Colonic mucosa (tissue), 4 donors: ENCODE measurements at places on chromosomes 4 and X. TPM values are rescaled to one million over a fixed set of nuclear protein-coding genes. Genes with fewer than 3 reads are reported as not detected.

GRCh38 chr4:41134581-41134980, 79.8 kb downstream of the APBB2 start:
- peaks cover 10% of the 10 kb centered on the region for H3K4me1 ChIP-seq
- H3K4me3 ChIP-seq: no peak overlapping the region
- H3K27me3 ChIP-seq: no peaks in the 10 kb centered on the region
- H3K36me3 ChIP-seq: no peaks in the 10 kb centered on the region
- DNase-seq: no peak
- H3K27ac ChIP-seq: no peak overlapping the region

- no peak overlapping the region for H3K27ac ChIP-seq
- H3K27me3 ChIP-seq: no peaks in the 10 kb centered on the region
- DNase-seq: no peak
- no peaks in the 10 kb centered on the region for H3K36me3 ChIP-seq
- no peaks in the 10 kb centered on the region for H3K4me1 ChIP-seq
These were observed 27.3 kb downstream of the DDX60 start for GRCh38 chr4:168291242-168291641.

DNA sequence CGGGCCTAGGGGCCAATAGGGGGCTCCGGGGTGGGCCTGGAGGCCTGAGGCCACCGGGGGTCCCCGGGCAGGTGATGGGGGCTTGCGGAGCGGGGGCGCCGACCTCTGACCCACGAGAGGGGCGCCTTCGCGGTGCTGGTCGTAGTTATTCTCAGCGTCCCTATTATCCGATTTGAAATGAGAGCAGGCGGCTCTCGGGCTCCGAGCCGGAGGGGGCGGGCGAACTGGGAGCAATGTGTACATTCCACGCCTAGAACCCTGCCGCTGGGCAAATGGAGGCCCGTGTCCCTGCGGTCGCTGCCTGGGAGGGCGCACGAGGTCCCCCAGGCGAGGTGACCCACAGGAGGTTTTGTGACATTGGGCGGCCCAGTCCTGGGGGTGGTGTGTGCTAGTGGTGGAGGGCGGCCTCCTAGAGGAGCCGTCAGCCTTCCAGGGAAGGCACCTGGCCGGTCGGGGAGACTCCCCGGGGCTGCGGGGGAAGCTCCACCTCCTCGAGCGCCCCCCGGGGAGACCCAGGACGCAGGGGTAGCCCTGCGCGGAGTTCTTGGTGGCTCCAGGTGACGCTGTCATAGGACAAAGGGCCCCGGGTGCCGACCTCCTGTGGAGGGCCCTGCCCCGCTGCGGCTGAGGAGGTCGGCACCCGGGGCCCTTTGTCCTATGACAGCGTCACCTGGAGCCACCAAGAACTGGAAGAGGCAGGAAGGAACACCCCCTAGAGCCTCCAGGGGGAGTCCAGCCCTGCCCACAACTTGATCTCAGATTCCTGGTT, 102.6 kb upstream of the PRKX start:
- no peaks in the 10 kb centered on the region for H3K36me3 ChIP-seq
- peaks cover 4% of the 10 kb centered on the region for H3K4me1 ChIP-seq
- peak overlapping the region; percentile 88 for H3K4me3 ChIP-seq
- peak; percentile 71 for DNase-seq
- peak overlapping the region; percentile 98 for H3K27ac ChIP-seq

GRCh38 chrX:38154818-38155217, 65.9 kb downstream of the SRPX start:
- H3K4me1 ChIP-seq: no peaks in the 10 kb centered on the region
- no peaks in the 10 kb centered on the region for H3K36me3 ChIP-seq
- H3K4me3 ChIP-seq: no peak overlapping the region
- no peaks in the 10 kb centered on the region for H3K27me3 ChIP-seq

DNA sequence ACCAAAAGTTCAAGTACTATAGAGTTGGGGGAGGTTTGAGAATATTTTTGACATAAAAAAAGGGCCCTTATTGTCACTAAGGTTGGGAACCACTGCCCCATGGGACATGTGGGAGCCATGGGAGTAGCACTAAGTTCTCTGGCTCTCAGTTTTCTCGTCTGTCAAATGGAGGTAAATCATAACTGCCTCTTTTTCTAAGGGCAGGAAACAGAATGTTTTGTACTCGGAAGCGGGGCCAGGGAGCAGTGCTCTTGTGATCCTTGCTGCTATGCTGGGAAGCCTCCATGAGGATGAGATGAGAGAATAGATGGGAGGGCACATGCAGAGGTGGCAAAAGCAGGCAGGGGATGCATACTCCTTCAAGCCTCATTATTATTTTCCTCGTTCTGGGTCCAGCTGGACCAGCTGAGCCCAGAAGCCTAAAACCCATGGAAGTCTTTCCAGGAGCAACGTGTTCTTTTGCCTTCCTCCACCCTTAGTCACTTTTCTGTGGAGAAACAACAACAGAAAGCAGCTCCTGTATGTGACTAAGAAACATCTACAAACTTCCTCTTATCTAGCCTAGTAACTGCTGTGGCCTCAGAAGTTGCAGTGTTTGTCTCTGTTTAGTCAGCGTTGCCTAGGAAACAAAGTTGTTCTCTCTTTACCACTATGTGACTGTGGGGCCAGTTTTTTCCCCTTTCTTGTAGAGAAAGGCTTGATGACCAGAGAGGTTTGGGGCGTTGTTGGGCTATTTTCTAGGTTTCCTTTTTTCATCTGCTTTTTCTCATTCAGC, 64.8 kb downstream of the TSC22D3 start:
- H3K36me3 ChIP-seq: no peaks in the 10 kb centered on the region
- H3K27ac ChIP-seq: peak overlapping the region; percentile 53
- H3K27me3 ChIP-seq: no peaks in the 10 kb centered on the region
- H3K4me1 ChIP-seq: peaks cover 5% of the 10 kb centered on the region
- no peak for DNase-seq

DNA sequence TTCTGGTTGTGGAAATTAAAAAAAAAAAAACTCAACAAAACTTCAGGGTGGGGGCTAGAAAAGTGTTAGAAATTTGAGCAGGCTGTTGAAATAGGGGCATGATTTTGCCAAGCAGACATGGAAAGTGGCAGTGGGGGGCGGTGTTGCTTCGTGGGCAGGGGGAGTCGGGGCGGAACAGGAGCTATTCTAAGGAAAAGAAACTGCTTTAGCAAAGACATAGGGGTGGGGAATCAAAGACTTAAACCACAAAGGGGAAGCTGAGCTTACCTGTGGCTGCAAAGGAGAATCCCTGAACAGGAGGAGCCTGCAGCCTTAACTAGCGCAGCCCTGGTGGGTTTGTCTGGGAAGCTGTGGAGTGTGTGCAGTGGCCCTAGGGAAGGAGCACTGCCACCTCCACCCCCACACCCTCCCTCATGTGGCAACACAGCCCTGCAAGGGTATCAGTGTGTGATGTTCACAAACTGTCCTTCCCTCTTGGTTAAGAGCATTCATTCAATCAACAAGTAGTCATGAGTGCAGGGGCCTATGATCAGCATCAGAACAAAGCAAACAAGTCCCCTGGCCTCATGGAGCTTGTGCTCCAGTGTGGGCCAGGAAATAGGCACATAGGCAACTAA, 20.5 kb downstream of the SEL1L3 start:
- H3K36me3 ChIP-seq: peaks cover 6% of the 10 kb centered on the region
- no peak for DNase-seq
- peaks cover 4% of the 10 kb centered on the region for H3K4me1 ChIP-seq
- H3K27me3 ChIP-seq: no peaks in the 10 kb centered on the region

- no peaks in the 10 kb centered on the region for H3K36me3 ChIP-seq
- no peaks in the 10 kb centered on the region for H3K27me3 ChIP-seq
- DNase-seq: no peak
- H3K4me1 ChIP-seq: no peaks in the 10 kb centered on the region
These were observed 186.7 kb upstream of the WDFY3 start for GRCh38 chr4:85153221-85153620.

GRCh38 chr4:43456383-43456782, 563.9 kb downstream of the GRXCR1 start:
- no peak overlapping the region for H3K27ac ChIP-seq
- no peaks in the 10 kb centered on the region for H3K27me3 ChIP-seq
- H3K36me3 ChIP-seq: no peaks in the 10 kb centered on the region

DNA sequence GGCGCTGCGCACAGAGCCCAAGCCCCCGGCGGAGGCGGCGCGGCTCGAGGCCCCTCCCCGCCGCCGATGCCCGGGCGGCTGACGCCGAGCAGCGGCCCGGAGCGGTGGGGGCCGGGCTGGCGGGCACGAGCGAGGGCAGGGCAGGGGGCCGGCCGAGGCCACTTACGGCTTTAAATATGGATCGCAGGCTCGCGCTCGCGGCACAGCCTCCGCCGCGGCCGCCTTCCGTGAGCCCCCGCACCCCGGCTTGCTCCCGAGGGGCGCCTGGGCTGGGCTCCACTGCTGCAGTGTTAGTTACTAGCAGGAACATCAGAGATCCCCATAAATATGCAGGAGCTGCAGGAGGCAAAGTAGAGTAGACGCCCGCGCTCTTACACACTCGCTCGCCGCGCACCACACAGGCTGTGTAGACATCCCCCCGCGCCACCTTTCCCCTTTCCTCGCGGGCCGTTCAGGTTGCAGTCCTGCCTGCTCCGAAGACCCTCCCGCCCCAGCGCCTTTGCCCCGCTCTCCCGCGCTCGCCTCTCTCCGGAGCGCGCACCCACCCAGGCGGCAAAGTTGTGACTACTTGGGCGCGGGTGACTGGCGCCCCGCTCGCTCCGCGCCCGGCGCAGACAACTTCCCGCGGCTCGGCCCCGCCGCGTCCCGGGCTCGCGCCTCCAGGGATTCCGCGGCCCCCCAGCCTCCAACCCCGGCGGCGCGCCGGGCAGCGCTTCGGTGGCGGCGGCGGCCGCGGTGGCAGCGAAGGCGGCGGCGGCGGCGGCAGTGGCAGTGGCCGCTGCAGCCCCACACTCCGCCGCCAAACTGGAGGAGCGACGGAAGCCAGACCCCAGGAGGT, 152.0 kb upstream of the SLC4A4 start:
- peak overlapping the region; percentile 64 for H3K27ac ChIP-seq
- peak; percentile 68 for DNase-seq
- H3K4me1 ChIP-seq: no peaks in the 10 kb centered on the region
- peak overlapping the region; percentile 67 for H3K4me3 ChIP-seq
- no peaks in the 10 kb centered on the region for H3K36me3 ChIP-seq

Gene ARMCX1
- 8.7 TPM for total RNA-seq

Gene AMTN
- total RNA-seq: not detected

Gene PSAPL1
- total RNA-seq: not detected

Gene CT45A10
- not detected for total RNA-seq
